Metanephros (tissue), 2 donors: ENCODE measurements at places on chromosomes 16 and 17. TPM values are rescaled to one million over a fixed set of nuclear protein-coding genes. Genes with fewer than 3 reads are reported as not detected.

Gene CD300LF
- total RNA-seq: 3.0 TPM

Gene TMC6
- 34.9 TPM for total RNA-seq

Gene TOB1
- 53.5 TPM for total RNA-seq

Gene POLG2
- total RNA-seq: 18.7 TPM

Gene SLFN14
- total RNA-seq: 1.8 TPM

Gene SPATA22
- total RNA-seq: 0.35 TPM

Gene KRT25
- total RNA-seq: not detected
